ENCODE measurements at places on chromosomes 11 and 22. TPM values are rescaled to one million over a fixed set of nuclear protein-coding genes. Genes with fewer than 3 reads are reported as not detected.

Gene OR51E2
- total RNA-seq, result not detected

- DNase-seq, result no peak
These were observed 11.6 kb downstream of the ELF5 start for GRCh38 chr11:34501949-34502348.

GRCh38 chr22:36199001-36199551, 2.5 kb downstream of the APOL4 start:
- no peak for DNase-seq

Gene TMEM191C
- 0.67 TPM for total RNA-seq

GRCh38 chr11:85827748-85828639, 17.1 kb upstream of the SYTL2 start:
- DNase-seq, result peak; percentile 83

Gene NCF4
- not detected for total RNA-seq

- DNase-seq, result no peak
These were observed 34.2 kb downstream of the FAM168A start for GRCh38 chr11:73563539-73564200.

GRCh38 chr11:34655335-34656008, 34.6 kb downstream of the EHF start:
- peak; percentile 76 for DNase-seq

All from mammary epithelial cell (primary cell).